ENCODE measurements at places on chromosomes 3 and 15.

GRCh38 chr3:98764472-98764884 is 1.3 kb downstream of the ST3GAL6 start:
- no peak for DNase-seq

DNA sequence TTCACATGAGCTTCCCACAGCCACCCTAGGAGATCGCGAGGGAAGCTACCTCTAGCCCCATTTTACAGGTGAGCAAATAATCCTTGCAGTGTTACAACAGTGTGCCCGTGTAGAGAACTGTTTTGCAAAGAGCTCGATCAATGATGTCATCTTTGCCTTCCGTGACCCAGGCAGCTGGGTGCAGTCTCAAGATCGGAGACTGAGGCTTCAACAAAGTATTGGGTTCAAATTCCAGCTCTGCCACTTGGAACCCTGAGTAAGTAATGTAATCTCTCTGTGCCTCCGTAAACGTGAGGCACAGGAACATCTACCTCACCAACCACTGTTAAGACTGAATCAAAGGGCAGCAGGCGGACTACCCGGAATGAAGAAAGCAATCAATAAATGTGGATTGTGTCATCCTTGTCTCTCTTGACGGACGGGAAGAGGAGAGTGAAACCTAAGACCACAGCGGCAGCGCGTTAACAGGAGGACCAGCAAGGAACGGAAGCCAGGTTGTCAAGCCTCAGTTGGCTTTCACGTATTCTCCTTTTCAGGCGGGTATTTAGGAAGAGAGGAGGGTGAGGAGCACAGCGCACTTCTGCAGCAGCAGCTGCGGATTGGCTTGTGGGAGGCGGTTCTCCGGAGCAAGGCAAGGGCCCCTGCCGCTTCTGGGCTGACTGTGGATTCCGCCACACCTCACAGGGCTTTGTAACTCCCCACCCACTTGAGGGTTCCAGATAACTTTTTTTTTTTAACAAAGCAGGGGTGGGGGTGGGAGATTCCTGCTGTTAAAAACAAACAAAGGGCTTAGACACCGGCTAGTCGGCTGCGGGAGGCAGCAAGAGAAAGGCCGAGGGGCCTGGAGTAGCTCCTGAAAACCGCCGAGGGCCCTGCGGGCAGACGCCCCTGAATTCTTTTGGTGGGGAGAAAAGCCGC is 1.5 kb upstream of the SMAD3 start:
- DNase-seq = no peak

- DNase-seq = no peak
Measured at GRCh38 chr15:26950001-26950400, 21.0 kb upstream of the GABRG3 start.

GRCh38 chr15:33341953-33342352 is 31.2 kb downstream of the RYR3 start:
- no peak for DNase-seq

- no peak for DNase-seq
Measured at GRCh38 chr3:120773932-120774331, 31.4 kb downstream of the GTF2E1 start.
